Left hindlimb (tissue), 1 donor: ENCODE measurements at places on chromosomes 12 and 14.

- DNase-seq = no peak
Observed at GRCh38 chr12:15931590-15932053, 20.5 kb downstream of the DERA start.

DNA sequence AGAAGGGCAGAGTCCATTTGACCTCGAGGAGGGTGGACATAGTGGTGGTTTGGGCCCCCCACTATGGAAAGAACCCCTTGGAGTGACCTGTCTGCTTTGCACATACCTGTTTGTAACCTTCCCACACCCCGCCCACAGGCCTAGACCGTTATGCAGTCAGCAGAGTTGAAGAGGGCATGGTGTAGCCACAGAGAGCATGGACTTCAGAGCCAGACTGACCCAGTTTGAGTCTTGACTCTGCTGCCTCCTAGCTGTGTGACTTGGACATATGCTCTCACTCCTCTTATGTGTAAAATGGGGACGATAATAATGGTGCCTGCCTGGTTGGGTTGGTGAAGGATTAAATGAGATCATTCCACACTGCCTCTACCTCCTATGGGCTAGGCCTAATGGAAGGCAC is 40.9 kb upstream of the NOS1 start:
- no peak for DNase-seq

DNA sequence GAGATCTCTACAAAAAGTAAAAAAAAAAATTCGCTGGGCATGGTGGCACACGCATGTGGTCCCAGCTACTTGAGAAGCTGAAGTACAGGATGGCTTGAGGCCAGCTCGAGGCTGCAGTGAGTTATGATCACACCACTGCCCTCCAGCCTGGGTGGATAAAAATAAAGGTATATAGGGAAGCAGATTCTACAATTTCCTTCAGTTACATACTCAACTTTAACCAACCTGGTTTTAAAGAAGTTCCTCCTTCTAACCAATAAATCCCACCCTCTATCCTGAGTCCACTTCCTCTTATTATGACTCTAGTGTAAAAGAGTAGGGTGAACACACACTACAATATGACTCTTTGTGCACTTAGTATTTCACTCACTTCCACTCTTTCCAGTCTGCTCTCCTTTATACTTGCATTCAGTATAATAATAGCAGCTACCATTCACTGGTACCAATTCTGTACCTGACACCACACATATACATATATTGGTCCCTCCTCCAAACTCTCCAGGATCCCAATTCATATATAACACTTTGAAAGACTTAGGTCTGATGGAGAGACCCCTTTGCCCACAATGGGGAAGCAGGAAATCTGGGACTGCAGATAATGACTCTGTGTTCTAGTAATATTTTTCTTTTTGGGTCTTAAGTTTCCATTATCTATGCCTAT is 2.3 kb downstream of the ARF3 start:
- no peak for DNase-seq

DNA sequence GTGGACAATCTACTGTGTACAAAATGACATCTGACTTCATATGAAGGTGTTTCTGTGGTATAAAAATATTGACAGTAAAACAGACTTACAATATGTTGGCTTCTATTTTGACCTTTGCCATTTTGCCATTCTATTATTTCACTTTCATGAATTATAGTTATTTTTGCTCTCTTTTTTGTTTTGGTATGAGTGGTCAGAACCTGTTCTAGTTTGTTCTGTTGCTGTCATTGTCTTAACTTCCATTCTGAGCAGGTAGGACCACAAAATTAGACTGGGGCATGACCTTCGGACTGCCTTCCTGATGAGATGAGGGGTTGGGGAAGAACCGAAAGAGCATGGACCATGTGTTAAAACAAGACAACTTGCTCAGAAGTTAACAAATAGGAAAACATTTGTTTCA is 36.5 kb upstream of the IFNG-AS1 start:
- DNase-seq = no peak

GRCh38 chr12:123457980-123458779 is at the start of gene SNRNP35:
TSS of gene SNRNP35 (plus strand) at chr12:123458139. CDS start at chr12:123465541, 7,402 bp downstream.
- peak; percentile 89 for DNase-seq

- no peak for DNase-seq
Observed at GRCh38 chr12:103962493-103962892, 3.2 kb upstream of the TDG start.

- DNase-seq = peak; percentile 31
Observed at GRCh38 chr12:40622246-40622838, 69.9 kb upstream of the CNTN1 start.

GRCh38 chr12:26226122-26226521 is 30.7 kb downstream of the SSPN start:
- no peak for DNase-seq

GRCh38 chr12:110234755-110235154 is 46.3 kb upstream of the ATP2A2 start:
- DNase-seq = no peak

GRCh38 chr12:700016-700415 is 36.8 kb upstream of the NINJ2 start:
- no peak for DNase-seq

GRCh38 chr14:30848449-30849240 is 25.7 kb upstream of the COCH start:
- no peak for DNase-seq

DNA sequence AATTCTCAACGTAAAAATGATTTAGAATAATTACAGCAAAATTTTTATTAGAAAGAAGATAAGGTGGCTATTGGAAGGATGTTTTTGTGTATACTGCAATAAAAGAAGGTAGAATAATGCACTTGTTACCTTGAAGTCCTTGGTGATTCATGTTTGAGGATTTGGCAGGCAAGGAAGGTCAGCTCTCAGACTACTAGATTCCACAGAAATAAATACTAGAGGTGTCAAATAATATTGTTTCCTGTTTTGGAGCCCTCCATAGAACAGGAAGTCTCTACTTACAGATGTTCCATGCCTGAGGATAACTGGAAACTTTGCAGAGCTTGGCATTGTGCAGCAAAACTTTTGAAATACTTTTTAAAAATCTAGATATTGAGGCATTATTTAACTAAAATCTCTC is 284.3 kb upstream of the SYT1 start:
- no peak for DNase-seq

DNA sequence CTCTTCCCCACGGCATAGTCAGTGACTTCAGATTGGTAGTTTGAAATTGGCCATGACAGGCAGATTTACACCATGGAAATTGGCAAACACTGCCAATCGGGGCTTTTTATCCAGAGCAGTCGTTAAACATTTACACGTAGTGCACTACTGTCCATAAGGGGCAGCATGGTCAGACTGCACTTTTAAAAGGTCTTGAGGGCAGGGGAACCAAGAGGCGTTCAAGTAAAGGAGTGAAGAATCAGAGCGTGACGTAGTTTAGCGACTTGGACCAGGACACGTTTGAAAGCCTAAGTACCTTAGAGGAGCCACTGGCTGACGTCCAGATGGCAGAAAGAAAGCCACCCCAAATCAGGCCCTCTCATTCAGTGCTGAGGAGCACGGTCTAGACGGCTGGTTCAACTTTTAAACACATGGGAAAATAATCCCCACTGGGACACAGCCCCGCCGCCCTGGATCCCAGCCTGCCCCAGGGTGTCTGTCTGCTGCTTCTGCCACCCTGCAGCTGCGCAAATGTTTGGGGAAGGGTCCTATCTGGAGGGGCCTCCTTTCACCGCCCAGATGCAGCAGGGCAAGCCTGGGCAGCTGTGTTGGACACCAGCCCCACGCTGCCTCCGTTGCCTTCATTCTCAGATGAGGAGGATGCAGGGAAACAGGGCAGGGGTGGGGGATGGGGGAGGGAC is 52.5 kb upstream of the PPP2R5C start:
- DNase-seq = no peak
